ENCODE measurements at places on chromosomes 5 and 9.

GRCh38 chr9:26129217-26129616, 451.0 kb upstream of the TUSC1 start:
- DNase-seq: no peak

- no peak for DNase-seq
These were observed 211.0 kb upstream of the ADAMTS16 start for GRCh38 chr5:4929092-4929655.

- DNase-seq: no peak
These were observed 293.2 kb upstream of the WWC1 start for GRCh38 chr5:167998148-167998767.

- no peak for DNase-seq
These were observed 26.3 kb upstream of the TTC1 start for GRCh38 chr5:159982421-159983173.

DNA sequence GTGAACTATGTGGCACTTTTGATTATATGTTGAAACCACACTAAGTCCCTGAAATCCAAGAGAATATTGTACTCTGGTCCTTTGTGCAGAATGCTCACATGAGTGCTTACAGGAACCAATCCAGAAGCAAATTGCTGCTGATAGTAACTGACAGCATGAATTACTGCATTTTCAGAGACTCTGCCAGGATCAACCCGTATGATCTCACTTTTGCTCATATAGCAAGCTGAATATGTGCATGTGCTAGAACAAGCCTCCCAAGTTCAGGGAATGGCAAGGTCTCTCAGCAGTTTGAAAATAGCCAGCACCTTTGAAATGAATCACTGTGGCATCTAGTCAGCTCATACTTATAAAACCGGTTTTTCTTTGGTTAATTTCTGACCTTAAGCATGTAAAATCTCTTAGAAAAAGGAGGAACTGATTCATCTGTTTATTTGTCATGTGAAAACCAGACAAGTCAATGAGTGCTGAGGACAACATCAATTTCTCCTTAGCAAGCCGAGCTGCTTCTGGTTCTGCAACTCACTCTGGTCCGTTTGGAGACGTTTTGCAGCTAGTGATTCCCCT, 215.7 kb upstream of the ELL2 start:
- no peak for DNase-seq

DNA sequence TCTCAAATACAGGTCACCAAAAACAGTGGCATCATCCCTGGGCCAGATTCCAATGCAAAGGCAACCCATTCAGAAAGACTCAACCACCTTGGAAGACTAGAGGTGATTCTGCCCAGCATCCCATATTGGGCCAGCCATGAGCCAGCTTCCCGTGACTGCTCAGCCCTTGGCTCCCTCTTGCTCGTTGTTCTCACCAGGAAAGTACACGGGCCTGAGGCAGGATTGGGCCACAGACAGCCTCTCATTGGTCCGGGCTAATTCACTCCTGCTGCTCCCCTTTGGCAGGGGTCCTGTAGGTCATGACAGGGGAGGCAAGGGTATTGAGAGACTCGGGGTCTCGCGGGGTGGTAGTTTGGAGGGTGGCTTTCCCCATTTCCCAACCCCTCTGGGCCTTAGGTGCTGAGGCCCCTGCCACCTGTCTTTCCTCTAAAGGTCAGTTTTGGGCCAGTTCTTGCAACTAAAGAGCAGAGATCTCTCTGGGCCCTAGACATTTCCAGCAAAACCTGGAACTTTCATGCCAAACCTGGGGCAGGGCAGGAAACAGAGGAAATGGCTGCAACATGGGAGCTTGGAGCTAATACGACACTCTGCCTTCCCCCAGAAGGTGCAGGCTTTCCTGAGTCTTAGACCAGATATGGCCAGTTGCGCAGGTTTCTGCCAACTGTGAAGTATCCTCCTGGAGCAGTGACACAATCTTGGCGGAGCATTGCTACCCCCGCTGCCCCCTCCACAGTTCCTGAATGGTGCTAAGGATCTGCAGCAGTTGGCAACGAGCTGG, 22.0 kb upstream of the FGFR4 start:
- no peak for DNase-seq

- no peak for DNase-seq
These were observed 529.5 kb downstream of the AGTPBP1 start for GRCh38 chr9:85212209-85212608.

- DNase-seq: no peak
These were observed 176.6 kb upstream of the SH3GL2 start for GRCh38 chr9:17402309-17402708.

GRCh38 chr5:19865336-19866089, 122.5 kb downstream of the CDH18 start:
- DNase-seq: no peak

GRCh38 chr5:1106385-1107166, 5.3 kb downstream of the SLC12A7 start:
- no peak for DNase-seq

DNA sequence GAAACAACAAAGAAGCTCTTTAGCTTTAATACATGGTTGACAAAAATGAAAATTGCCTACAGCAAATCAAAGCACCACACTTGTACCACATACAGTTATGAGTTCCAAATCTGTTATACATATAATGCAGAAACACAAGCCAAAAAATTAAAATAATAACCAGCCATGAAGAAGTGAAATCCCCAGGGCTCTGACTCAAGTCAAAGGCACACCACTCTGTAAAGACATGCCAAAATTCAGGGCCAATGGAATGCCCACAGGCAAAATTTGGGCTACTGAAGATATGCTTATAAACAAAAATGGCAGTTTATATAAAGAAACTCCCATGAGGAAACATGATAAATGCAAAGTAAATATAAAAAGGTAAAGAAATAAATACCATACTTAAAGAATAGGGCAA, 29.0 kb downstream of the THBS4 start:
- no peak for DNase-seq

- DNase-seq: no peak
These were observed 426.2 kb downstream of the ANXA1 start for GRCh38 chr9:73577848-73578247.
